ENCODE measurements at places on chromosomes 12 and 14.

DNA sequence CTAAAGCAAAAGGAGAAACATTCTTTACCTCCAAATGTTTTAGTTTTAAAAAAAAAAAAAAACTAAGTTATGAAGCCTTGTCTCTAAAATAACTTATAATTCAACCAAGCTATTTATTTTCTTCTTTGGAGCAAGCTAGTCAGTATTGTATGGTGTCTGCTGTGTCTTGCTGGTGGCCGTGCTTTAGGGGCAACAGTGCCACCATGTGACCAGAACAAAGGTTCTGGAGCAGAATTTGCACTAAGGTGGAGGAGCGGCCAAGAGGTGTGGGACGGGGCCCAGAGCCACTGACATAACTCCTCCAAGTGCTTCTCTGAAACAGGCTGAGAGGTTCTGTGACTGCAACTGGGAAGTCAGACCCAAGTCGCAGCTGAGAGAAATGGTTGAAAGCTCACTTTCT, 4.5 kb downstream of the FICD start:
- no peak for DNase-seq

DNA sequence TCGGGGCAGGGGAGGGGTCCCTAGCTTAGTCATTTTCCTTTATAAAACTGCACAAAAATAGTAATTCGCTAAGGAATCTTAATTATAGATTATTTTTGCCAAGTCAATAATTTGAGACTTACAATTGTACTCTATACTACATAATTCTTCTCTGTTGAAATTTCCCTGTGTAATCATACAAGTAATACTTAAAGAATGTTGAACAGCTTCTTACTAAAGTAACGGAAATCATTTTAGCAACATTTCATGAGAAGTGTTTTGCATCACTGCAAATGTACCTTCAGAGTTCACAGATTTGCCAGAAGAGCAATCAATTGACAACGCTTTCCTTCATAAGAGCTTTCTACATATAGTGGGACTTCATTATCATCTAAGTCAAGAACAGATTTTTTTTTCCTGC, 7.9 kb upstream of the GNG2 start:
- no peak for DNase-seq

DNA sequence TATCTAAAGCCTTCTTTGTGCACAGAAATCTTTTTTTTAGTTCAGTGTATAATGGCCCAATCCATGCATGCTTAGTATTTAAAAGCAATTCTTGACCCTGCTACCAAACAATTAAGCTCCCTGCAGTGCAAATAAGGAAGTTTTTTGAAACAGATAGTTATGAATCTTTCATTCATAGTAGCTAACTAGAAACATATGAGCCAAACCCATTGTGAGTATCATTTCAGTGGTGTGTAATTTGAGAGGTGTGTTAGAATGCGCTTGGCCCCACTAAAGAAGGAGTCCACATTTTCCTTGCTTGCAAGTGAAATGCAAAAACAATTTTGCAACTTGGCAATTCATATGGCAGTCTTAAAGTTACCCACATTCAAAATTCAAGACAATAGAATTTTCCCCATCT, 14.4 kb downstream of the EPS8 start:
- DNase-seq: no peak

- no peak for DNase-seq
Observed at GRCh38 chr14:31934767-31935266, 142.3 kb upstream of the ARHGAP5 start.

- no peak for DNase-seq
Observed at GRCh38 chr12:1815108-1815507, 5.3 kb upstream of the LRTM2 start.

DNA sequence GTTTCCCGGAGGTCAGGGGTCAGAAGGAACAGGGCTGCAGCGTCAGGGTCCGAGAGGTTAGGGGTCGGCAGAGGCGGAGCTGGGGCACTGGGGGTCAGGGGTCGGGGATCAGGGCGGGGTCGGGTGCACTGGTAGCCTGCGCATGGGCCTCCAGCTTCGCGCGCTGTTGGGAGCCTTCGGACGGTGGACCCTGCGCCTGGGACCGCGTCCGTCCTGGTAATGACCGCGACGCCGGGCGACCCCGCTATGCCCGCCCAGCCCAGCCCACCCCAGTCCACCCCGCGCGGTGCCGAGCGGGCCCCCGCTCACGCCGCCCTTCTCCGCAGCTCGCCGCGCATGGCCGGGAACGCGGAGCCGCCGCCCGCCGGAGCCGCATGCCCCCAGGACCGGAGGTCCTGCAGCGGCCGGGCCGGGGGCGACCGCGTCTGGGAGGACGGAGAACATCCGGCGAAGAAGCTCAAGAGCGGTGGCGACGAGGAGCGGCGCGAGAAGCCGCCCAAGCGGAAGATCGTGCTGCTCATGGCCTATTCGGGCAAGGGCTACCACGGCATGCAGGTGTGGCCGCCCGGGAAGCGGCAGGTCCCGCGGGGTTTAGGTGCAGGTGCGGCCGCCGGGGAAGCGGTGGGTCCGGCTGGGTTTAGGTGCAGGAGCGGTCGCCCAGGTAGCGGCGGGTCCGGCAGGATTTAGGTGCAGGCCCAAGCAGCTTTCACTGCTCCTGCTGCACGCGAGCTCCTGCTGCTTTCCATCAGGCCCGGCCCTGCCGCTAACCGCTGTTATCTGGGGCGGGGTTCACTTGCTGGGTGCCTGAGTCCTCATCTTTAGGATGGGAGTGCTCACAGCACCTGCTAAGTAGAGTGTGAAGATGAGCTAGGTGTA, 743 bp downstream of the PUS1 start:
- no peak for DNase-seq

Data from stimulated activated CD4-positive, alpha-beta T cell treated with anti-CD3 and anti-CD28 coated beads, Interleukin-1b, Interleukin-23, amount 100 ng/mL, for 1 hour (primary cell).